ENCODE measurements at places on chromosomes 7 and 10. TPM values are rescaled to one million over a fixed set of nuclear protein-coding genes. Genes with fewer than 3 reads are reported as not detected.

PTN gene
- total RNA-seq = 2.3 TPM

DNA sequence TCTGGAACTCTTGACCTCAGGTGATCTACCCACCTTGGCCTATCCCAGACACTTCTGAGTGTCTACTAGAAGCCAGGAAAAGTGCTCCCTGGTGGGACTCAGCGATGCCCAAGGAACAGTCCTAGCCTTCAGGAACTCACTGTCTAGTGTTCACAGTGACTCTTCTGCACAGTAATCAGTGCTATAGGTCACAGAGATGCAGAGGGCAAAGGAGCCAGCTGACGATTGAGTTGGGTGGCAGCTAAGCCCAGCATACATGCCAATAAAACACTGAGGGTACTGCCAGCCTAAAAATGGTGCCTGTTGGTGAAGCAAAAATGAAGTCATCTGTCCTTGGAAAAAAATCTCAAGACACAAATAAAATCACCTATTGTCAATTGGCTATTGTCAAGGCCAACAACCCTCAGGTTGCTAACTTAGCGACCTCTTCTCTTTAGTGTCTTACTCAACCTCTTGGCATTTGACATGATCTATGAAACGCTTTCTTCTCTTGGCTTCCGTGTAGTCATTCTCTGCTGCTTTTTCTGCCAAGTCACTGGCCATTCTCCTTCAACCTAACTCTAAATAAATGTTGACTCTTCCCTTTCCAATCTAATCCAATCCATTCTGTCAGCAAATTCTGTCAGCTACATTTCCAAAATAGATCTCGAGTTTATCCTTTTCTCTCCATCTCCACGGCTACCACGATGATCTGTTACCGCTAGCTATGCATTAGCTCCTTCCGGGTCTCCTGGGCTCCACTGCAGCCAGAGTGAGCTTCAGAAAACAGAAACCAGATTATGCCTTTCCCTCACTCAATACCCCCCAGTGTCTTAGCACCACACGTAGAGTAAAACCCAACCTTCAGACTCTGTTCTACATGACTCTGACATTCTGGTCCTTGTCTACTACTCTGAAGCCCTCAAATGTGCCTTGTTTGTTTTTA, 99.2 kb downstream of the ATXN7L1 start:
- H3K36me3 ChIP-seq = peaks cover 4% of the 10 kb centered on the region
- no peaks in the 10 kb centered on the region for H3K27me3 ChIP-seq
- no peak for DNase-seq
- peaks cover 21% of the 10 kb centered on the region for H3K4me1 ChIP-seq

- no peaks in the 10 kb centered on the region for H3K4me1 ChIP-seq
- no peaks in the 10 kb centered on the region for H3K36me3 ChIP-seq
- no peak overlapping the region for H3K27ac ChIP-seq
- no peak overlapping the region for H3K4me3 ChIP-seq
- no peak for DNase-seq
Measured at GRCh38 chr10:99346247-99346646, 17.1 kb downstream of the CNNM1 start.

GIMAP7 gene
- not detected for total RNA-seq

DNA sequence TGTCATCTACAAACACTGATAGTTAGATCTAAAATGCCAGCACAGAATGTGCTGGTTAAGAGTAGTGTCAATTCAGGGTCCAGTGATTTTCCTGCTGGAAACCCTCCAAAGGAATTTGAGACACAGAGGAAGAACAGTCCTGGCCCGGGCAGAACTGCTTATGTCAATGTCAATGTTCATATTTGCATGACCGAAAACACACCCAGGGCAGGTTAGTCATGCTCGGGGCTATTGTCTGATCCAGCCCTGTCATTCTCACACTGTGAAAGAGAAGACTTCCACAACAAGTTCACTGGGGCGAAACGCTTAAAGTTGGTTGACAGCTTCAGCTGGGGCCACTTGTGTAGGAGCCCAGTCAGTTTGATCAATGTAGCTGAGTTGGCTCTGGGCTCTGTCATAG, 139.3 kb downstream of the C1GALT1 start:
- H3K4me3 ChIP-seq = no peak overlapping the region
- H3K27me3 ChIP-seq = peaks cover 15% of the 10 kb centered on the region
- peaks cover 13% of the 10 kb centered on the region for H3K4me1 ChIP-seq
- no peak for DNase-seq

DNA sequence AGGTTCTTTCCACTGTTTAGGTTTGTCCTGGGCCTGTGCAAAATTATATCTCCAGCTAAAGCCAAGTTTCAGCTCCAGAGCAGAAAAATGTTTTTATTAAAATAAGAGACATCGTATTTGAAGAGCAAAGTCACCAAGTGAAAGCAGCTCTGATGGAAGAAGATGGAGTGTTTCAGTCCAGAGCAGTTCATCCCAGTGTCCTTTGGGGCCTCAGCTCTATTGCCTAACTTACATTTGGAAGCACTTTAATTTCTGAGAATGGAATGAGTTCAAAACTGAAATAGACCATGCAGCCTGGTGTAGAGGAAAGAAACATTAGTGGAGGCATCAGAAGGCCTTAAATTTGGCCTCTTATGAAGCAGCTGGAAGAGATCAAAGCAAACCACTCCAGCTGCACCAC, 545.2 kb downstream of the SORCS1 start:
- H3K36me3 ChIP-seq = no peaks in the 10 kb centered on the region
- no peaks in the 10 kb centered on the region for H3K4me1 ChIP-seq
- H3K27me3 ChIP-seq = peaks cover 8% of the 10 kb centered on the region
- no peak overlapping the region for H3K4me3 ChIP-seq

SRGN gene
- total RNA-seq = 10.3 TPM

- peak overlapping the region; percentile 87 for H3K4me3 ChIP-seq
- peaks cover 61% of the 10 kb centered on the region for H3K4me1 ChIP-seq
- H3K36me3 ChIP-seq = no peaks in the 10 kb centered on the region
- no peak for DNase-seq
- peak overlapping the region; percentile 100 for H3K27ac ChIP-seq
Measured at GRCh38 chr10:110918269-110918642, 724 bp downstream of the BBIP1 start.

GRCh38 chr10:70267161-70267933, 16.5 kb downstream of the NPFFR1 start:
- peaks cover 11% of the 10 kb centered on the region for H3K4me1 ChIP-seq
- H3K27me3 ChIP-seq = peaks cover 2% of the 10 kb centered on the region
- no peaks in the 10 kb centered on the region for H3K36me3 ChIP-seq
- no peak overlapping the region for H3K4me3 ChIP-seq
- no peak for DNase-seq

DNA sequence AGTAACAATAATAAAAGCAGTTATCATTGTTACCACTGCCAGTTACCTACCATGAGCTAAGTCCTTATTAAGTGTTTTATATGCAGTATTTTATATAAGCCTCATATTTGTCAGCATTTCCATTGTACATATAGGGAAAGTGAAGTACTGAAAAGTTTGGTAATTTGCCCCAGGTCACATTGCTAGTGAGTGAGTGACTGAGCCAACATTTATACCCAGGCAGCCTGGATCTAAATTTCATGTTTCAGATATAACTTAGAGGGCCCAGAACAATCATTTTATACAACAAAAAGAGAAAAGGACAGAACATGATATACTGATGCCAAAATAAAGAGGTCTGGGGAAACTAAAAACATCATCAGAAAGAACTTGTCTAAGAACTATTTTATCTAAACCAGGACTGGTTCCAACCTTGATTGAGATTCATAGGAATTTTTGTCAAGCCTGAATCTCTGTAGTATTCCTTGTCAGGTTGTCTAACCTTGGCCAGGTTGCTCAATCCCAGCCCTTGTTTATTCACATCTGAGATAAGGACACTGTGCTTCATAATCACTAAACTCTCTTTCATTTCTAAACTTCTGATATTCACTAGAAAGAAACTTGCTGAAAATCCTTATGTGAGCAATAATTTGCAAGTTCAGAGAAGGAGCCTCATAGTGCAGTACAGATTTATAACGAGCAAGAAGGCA, 308.2 kb downstream of the IPMK start:
- no peak for DNase-seq
- H3K4me3 ChIP-seq = no peak overlapping the region
- H3K4me1 ChIP-seq = peaks cover 5% of the 10 kb centered on the region
- no peak overlapping the region for H3K27ac ChIP-seq
- peaks cover 16% of the 10 kb centered on the region for H3K27me3 ChIP-seq

- no peak overlapping the region for H3K27ac ChIP-seq
- H3K36me3 ChIP-seq = no peaks in the 10 kb centered on the region
- H3K27me3 ChIP-seq = no peaks in the 10 kb centered on the region
- H3K4me3 ChIP-seq = no peak overlapping the region
Measured at GRCh38 chr10:57168611-57169240, 807.7 kb upstream of the ZWINT start.

DNA sequence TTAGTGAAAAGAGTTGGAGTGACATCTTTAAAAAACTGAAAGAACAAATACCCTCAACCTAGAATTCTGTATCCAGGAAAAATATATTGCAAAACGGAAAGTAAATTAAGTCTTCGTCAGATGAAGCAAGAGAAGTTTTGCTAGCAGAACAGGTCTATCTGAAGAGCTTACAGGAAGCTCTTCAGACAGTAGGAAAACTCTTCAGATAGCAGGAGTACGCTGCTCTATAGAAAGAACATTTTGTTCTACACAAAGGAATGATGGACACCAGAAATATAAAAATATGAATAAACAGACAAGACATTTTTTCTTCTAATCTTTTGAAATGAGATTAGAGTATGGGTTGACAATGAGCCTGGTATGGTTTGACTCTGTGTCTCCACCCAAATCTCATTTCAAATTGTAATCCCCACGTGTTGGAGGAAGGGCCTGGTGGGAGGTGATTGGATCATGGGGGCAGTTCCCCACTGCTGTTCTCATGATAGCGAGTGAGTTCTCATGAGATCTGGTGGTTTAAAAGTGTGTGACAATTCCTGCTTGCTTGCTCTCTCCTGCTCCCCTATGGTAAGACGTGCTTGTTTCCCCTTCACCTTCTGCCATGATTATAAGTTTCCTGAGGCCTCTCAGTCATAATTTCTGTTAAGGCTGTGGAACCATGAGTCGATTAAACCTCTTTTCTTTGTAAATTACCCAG, 567.3 kb downstream of the AUTS2 start:
- DNase-seq = no peak
- H3K36me3 ChIP-seq = no peaks in the 10 kb centered on the region
- peaks cover 37% of the 10 kb centered on the region for H3K4me1 ChIP-seq
- no peak overlapping the region for H3K4me3 ChIP-seq

GRCh38 chr10:110349831-110350230, 45.1 kb upstream of the SMNDC1 start:
- no peak overlapping the region for H3K27ac ChIP-seq
- peaks cover 18% of the 10 kb centered on the region for H3K4me1 ChIP-seq
- no peak overlapping the region for H3K4me3 ChIP-seq
- no peaks in the 10 kb centered on the region for H3K27me3 ChIP-seq

DNA sequence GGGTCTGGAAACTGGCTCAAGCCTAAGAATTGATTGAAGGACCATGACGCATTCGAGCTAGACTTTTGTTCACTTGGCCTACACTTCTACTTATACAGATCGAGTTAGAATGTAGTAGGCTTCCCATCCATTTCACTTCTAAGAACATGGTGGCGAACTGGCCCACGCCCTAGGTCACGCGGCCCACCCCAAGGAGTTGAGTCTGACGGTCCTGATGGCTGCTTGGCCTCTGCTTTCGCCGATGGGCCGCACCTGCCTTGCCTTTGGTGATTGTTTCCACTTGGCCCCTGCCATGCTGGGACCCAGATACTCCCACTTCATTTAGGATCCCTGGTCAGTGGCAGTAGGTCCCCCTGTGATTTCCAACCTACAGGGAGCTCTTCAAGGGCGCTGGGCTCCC, 153.6 kb downstream of the PRKAG2 start:
- H3K4me1 ChIP-seq = peaks cover 33% of the 10 kb centered on the region
- H3K27me3 ChIP-seq = peaks cover 5% of the 10 kb centered on the region
- no peaks in the 10 kb centered on the region for H3K36me3 ChIP-seq

- peaks cover 37% of the 10 kb centered on the region for H3K36me3 ChIP-seq
- no peak for DNase-seq
- H3K27ac ChIP-seq = no peak overlapping the region
- H3K4me1 ChIP-seq = no peaks in the 10 kb centered on the region
- no peak overlapping the region for H3K4me3 ChIP-seq
- H3K27me3 ChIP-seq = no peaks in the 10 kb centered on the region
Measured at GRCh38 chr10:133294189-133294588, 14.5 kb downstream of the TUBGCP2 start.

- H3K27ac ChIP-seq = no peak overlapping the region
- DNase-seq = no peak
- peaks cover 17% of the 10 kb centered on the region for H3K4me1 ChIP-seq
- no peaks in the 10 kb centered on the region for H3K27me3 ChIP-seq
- no peak overlapping the region for H3K4me3 ChIP-seq
- H3K36me3 ChIP-seq = peaks cover 2% of the 10 kb centered on the region
Measured at GRCh38 chr7:28536259-28536658, 123.9 kb downstream of the CREB5 start.

CUBN gene
- 0.89 TPM for total RNA-seq

- H3K4me3 ChIP-seq = no peak overlapping the region
- H3K27ac ChIP-seq = peak overlapping the region; percentile 34
- no peak for DNase-seq
- H3K36me3 ChIP-seq = no peaks in the 10 kb centered on the region
- no peaks in the 10 kb centered on the region for H3K27me3 ChIP-seq
Measured at GRCh38 chr7:33981671-33982424, 76.5 kb downstream of the BMPER start.

CCDC7 gene
- 10.2 TPM for total RNA-seq

- DNase-seq = no peak
- H3K27me3 ChIP-seq = peaks cover 10% of the 10 kb centered on the region
- H3K36me3 ChIP-seq = no peaks in the 10 kb centered on the region
Measured at GRCh38 chr7:135842446-135843179, 94.0 kb upstream of the FAM180A start.

- no peaks in the 10 kb centered on the region for H3K36me3 ChIP-seq
- no peak for DNase-seq
- H3K27ac ChIP-seq = no peak overlapping the region
- H3K4me3 ChIP-seq = no peak overlapping the region
- H3K27me3 ChIP-seq = no peaks in the 10 kb centered on the region
- H3K4me1 ChIP-seq = no peaks in the 10 kb centered on the region
Measured at GRCh38 chr7:445563-446288, 73.9 kb downstream of the PDGFA start.

PTPRZ1 gene
- 2.0 TPM for total RNA-seq

DNA sequence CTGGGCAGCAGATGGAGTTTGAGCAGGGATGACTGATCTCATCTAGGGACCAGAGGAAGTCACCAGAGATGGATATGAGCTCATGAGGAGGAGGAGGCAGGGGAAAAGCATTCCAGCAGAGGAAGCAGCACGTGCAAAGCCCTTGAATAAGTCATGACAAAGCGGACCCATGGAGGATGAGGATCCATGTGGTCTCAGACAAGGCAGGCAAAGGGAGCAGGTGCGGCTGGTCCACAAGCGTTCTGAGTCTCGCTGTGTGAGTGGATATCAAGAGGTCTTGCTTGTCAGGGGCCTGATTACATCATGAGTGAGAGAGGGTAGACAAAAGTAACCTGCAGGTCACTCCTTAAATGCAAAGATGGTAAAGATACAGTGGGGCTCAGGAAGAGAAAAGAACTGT, 307.6 kb downstream of the GRID1 start:
- no peaks in the 10 kb centered on the region for H3K4me1 ChIP-seq
- DNase-seq = no peak

DNA sequence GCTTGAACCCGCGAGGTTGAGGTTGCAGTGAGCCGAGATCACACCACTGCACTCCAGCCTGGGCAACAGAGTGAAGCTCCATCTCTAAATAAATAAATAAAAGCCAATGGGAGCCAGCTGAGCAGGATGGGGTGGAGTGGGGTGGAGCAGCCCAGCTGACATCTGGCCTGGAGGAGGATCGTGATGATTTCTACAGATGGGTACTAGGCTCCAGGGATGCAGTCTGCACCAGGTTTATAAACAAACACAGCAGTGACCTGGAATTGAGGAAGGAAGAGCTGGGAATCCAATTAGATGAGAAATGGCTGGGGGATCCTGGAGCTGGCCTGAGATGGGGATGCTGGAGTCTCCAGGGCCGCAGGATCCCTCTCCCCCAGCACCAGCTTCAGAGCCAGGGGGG, 7.3 kb upstream of the GRIFIN start:
- DNase-seq = no peak
- H3K36me3 ChIP-seq = no peaks in the 10 kb centered on the region
- peaks cover 27% of the 10 kb centered on the region for H3K4me1 ChIP-seq
- H3K27me3 ChIP-seq = peaks cover 9% of the 10 kb centered on the region
- no peak overlapping the region for H3K4me3 ChIP-seq

Measured in chondrocyte (in vitro differentiated cells).